ENCODE measurements at places on chromosomes 3 and 15.

GRCh38 chr15:38690719-38691332, 126.2 kb upstream of the RASGRP1 start:
- DNase-seq: peak; percentile 12

DNA sequence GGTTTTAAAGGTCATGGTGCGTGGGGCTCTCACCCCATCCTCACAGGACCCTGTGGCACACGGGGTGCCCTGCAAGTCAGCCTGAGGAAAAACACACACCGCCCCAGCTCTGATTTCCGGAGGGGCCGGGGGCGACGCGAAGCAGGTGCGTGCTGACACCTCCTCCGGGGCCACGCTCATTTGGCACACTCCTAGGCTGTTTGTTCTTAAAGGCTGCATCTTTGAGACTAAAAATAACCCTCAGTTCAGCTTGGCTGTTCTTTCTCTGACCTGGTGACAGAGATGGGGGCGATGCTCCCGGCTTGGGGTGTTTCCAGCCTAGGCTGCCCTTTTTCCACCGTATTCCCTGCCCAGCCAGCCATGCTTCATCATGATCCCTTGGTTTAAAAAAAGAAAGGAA, 141.5 kb upstream of the TPM1 start:
- DNase-seq: no peak

DNA sequence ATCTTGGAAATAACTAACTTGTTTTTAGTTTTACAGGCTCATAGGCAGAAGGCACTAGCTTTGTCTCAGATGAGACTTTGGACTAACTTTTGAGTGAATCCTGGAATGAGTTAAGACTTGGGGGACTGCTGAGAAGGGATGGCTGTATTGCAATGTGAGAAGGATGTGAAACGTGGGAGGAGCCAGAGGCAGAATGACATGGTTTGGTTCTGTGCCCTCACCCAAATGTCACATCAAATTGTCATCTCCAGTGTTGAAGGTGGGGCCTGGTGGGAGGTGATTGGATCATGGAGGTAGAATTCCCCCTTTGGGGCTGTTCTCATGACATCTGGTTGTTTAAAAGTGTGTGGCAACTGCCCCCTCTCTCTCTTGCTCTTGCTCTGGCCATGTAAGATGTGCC, 28.8 kb upstream of the CCDC50 start:
- no peak for DNase-seq

DNA sequence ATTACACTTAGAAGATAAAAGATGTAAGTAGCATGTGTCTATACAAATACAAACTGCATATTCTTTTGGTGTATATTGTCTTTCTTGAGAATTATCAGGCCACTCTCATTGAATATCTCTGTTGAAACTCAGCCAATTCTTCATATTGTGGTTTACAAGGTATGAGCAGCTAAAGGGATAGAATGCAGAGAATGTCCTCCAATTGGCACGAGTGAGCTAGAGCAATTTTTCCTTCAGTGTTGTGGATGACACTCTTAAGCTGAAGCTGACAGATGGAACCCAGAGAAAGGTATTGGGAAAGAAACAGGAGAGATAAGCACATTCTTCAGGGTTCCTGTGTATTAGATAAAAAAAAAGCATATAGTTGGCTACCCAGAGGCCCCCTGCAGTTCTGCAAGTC, 453.1 kb downstream of the EPHA3 start:
- no peak for DNase-seq

DNA sequence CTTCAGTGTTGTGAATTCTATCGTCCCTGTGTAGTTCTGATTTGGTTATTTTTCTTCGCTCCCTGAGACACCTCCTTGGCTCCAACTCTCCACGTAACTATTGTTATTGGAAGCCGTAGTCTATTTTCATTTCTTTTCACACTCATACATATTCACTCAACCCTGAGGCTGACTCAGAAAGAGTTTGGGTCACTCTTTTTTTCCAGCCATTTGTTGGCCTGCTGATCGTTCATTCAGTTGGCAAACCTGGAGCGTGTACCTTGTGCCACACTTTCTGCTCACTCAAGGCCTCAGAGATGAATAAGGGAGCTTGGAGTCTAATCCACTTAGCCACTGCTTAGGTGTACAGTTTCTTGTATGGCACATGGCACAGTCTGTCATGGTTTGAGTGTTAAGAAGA, 22.4 kb downstream of the GYG1 start:
- no peak for DNase-seq

GRCh38 chr3:14793126-14793857, 25.5 kb upstream of the FGD5 start:
- DNase-seq: no peak

GRCh38 chr15:87349181-87349580, 907.4 kb downstream of the NTRK3 start:
- DNase-seq: no peak

GRCh38 chr15:69476704-69477473, 24.3 kb downstream of the RPLP1 start:
- DNase-seq: no peak

- no peak for DNase-seq
These were observed 45.5 kb downstream of the NBEAL2 start for GRCh38 chr3:47024932-47025331.

GRCh38 chr3:145882436-145882835, 278.5 kb downstream of the PLOD2 start:
- no peak for DNase-seq

- DNase-seq: no peak
These were observed 55.8 kb downstream of the GASK1A start for GRCh38 chr3:43034911-43035310.
